Activated gamma-delta T cell (primary cell): ENCODE measurements at places on chromosomes 3 and 15.

GRCh38 chr15:88932271-88932874, 19.2 kb upstream of the MFGE8 start:
- no peak for DNase-seq

GRCh38 chr3:171379961-171380483, 80.2 kb downstream of the TNIK start:
- DNase-seq: no peak

GRCh38 chr3:193960487-193961274, 175.3 kb upstream of the HES1 start:
- no peak for DNase-seq

DNA sequence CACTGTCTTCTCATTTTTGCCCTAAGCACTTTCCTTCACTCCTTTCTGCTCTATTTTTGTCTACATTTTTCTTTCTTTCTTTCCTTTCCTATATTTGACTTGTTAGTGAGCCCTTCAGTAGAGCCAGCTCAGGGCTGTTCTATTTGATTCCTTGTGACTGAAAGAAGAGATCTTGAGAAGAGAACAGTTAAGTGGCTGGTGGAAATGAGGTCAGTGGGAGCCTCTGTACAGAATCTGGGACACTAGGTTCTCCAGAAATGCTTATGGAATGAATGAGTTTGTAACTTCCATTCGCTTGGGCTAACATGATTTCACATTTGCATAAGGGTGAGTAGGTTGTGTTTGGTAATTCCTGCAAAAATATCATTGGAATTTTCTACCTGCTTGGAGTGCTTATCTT, 45.6 kb downstream of the CACNA2D3 start:
- DNase-seq: no peak

- DNase-seq: no peak
Observed at GRCh38 chr15:75753145-75753544, 40.5 kb upstream of the CSPG4 start.

DNA sequence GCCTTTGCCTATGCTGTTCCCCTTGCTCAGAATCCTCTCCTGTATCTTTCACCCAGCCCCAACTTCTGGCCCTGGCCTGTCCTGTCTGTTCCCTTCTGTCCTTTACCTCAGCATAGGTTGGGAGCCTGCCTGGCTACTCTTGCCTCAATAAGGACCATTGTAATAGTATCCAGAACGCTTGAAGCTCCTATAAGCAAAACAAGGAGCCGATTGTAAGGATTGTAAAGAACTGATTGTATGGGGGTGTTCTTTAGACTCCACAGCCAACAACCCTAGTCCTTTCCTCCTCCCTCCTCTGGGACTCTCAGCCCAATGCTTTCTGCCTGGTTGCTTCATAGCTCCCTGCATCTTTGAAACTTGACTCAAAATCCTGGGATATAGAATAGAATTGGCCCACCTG, 18.7 kb upstream of the RAD54L2 start:
- no peak for DNase-seq

GRCh38 chr3:21738935-21739702, 11.9 kb downstream of the ZNF385D start:
- DNase-seq: no peak

DNA sequence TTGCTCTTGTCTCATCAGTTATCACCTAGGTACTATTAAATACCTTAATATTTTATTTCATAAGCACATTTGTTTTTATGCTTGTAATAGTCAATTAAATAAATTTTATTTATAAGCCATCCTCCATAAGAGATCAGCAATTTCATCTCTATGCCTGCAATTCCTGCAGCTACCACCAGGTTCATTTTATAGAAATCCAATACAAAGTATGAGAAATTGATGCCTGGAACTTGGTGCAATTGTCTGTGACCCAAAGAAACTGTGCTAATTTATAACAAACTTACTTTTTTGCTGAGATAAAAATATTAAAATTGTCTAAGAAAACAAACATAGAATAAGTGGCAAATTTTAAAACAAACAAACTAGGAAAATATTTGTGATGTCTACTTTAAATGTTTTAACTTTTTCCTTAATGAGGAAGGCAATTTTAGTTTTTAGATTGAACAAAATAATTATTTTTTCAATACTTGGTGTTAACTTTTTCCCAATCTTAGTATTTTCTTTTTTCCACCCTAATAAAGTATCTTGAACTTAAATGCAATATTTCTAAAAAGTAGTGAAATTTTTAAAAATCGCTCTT, 1026.6 kb downstream of the ROBO1 start:
- no peak for DNase-seq

DNA sequence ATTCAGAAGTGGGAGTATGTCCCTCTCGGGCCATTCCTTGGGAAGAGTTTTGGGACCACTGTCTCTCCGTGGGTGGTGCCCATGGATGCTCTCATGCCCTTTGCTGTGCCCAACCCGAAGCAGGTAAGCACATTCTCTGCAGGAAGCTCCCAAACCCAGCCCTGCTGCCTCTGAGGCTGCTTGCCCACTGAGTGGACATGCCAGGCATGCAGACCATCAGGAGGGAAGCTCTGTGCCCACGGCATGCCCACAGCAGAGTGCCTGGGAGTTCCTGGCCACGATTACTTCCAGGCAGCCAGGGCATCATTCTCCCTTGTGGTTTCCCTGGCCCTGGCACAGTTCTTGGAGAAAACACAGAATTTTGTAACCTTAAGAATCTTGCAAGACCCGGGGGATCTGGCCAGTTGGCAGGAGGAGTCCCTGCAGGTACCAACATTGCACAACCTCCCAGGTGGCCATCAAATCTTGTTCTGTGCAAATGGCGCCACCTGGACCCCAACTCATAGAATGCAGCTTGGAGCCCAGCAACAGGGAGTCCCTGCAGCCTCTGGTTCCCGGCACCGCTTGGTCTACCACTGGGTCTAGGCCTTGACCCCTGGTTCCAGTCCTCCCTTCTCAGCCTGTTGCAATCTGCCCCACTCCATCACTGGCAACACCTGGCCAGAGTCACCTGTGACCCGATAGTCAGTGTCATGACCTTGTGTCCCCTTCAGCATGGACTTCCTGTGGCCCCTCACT, 20.4 kb downstream of the FAH start:
- no peak for DNase-seq

GRCh38 chr15:88908697-88909621, 4.2 kb downstream of the MFGE8 start:
- no peak for DNase-seq

GRCh38 chr15:100189849-100190248, 151.9 kb downstream of the ADAMTS17 start:
- DNase-seq: no peak

DNA sequence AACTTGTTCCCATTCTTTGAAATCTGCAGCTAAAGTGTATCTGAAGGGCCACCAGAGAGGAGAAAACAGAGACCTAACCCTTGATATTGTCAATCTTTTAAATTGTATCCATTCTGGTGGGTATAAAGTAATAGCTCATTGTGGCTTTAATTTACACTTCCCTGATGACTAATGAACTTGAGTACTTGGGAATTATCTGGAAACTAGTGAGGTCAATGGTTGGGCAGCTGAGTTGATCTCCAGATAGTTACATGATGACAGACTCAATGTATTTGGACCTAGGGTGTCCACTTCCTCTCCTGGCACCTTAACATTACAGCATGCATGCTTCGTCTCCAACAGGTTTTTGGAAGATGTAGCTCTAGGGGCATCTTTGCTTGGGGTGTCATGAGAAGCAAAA, 195.2 kb downstream of the PDCD6IP start:
- no peak for DNase-seq

DNA sequence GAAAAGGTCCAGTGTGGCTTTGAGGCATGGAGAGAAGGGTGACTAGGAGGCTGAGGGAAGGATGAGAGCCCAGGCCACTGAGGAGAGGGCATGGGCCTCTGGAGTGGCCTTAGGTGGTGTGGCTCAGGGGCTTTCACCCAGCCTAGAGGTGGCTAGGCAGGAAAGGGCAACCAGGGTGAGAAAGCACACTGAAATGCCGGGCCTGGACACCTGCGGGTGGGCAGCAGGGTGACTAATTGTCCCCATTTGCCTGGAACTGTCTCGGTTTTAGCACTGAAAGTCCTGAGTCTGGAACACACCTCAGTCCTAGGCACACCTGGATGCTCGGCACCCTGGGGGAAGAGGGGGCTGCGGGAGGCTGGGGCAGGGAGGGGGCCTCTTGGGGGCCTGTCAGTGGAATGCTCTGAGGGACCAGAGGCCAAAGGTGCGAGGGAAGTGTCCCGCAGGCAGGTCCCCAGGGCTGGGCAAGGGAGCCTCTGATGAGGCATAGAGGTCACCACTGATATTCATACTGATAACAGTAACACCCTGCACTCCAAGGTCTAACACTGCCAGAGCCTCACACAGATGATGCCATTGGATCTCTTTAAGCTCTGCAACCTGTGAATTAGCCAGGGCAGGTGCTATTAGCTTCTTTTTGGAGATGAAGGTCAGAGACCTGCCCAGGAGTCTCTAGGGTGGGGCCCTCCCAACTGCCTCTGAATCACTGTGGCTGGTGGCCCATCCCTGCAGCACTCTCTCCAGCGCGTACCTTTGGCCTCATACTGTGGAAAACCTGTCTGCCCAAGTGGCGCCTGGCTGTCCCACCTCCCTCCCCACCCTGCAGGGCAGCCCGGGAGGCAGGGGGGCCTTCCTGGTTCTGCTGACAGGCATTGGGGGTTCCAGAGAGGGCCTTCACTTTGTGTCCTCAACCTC, 3.0 kb upstream of the PHGR1 start:
- DNase-seq: no peak

DNA sequence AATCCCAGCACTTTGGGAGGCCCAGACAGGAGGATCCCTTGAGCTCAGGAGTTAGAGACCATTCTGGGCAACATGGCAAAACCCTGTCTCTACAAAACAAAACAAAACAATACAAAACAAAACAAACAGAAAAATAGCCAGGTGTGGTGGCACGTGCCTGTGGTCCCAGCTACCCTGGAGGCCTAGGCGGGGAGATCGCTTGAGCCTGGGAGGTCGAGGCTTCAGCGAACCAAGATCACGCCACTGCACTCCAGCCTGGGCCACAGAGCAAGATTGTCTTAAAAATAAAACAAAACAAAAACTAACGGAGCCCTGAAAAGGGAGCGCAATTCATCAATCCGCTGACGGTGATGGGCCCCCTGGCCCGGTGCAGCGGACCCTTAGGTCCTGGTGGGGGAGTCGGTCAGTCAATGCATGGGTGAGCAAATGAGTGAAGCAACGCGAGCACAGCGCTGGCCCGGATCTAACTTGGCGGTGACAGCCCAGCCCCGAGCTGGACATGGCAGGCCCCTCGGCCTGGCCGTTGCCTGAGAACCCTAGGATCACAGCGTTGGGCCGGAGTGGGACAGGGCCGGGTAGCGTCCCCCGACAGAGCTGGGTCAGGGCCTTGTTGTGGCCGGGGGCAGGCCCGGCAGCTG, 52.4 kb upstream of the BLM start:
- DNase-seq: no peak

DNA sequence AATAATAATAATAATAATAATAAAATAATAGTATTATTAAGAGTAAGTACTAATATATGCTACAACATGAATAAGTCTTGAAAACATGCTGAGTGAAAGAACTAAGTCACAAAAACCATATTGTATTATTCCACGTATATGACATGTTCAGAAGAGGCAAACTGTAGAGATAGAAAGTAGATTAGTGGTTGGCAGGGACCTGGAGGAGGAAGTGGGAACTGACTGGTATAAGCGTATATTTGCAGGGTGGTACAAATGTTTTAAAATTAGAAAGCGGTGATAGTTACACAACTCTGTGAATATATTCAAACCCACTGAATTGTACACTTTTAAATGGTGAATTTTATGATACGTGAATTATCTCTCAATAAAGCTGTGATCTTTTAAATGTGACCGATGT, 32.8 kb downstream of the LRRK1 start:
- no peak for DNase-seq

DNA sequence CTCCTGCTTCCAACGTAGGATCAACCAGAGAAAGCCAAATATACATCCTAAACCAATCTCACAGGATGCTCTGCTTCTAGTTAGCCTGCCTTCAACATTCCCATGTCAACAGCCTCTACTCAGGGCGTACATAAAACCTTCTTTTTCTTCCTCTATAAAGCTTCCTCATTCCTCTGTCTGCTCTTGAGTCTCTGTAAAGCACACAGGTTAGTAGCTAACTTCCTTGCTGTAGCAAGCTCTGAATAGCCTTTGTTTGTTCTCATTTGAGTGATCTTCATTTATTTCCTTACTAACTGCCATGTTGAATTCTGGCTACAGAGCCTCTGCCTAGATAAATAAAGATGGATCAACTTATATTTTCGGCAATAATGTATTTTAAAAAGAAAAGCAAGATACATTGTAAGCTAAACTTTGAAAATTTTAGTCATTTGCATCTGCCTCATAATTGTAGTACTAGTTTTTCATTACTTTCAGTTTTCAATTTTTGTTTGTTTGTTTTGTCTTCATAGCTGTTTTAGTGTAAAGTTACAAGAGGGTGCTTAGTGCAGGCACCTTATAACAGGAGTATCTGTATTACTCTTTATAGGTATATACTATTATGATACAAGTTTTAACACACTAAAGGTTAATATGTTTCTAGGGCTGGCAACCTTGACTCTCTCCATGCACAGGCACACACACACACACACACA, 498.2 kb downstream of the PYDC2 start:
- no peak for DNase-seq

DNA sequence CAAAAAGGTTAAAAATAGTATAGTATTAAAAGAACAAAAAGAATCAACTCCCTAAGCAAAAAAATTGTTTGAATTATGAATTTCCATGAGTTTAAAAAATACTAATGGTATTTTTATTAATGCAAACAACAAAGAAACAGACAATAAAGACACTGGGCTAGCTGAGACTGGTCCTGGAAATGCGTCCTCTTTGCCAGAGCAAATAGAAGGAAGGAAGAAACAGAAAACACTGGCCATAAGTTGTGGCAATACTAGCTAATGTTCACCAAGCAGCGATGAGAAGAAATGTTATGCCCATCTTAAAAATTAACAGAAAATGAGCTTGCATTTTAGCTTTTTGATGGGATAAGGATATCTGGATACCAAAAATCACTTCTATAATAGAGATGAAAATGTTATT, 88.6 kb downstream of the TBL1XR1 start:
- DNase-seq: no peak
